ENCODE measurements at places on chromosomes 1 and 21.
A peak's percentile ranks its signal among the peaks of the same experiment; 100 is the strongest.

DNA sequence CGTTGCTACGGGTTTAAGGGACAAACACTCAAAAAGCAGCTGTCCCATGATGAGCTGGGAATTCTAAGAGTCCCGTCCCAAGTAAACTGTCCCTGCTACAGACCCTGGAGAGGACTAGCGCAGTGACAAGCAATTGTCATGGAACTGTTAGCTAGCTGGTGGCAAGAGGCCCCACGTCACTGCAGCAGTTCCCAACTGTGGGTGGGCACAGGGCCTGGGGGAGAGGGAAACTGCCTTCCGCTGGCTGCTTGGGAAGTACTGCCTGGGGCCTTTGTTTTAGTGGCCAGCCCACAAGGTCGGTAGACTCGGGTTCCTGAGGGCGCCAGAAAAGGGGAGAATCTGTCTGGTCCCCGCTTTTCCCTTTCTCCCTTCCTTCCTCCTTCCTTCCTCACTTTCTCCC is 97.4 kb downstream of the LACTBL1 start:
- DNase-seq: no peak

GRCh38 chr21:34838956-34839820 is 170.4 kb downstream of the CLIC6 start:
- DNase-seq: no peak

DNA sequence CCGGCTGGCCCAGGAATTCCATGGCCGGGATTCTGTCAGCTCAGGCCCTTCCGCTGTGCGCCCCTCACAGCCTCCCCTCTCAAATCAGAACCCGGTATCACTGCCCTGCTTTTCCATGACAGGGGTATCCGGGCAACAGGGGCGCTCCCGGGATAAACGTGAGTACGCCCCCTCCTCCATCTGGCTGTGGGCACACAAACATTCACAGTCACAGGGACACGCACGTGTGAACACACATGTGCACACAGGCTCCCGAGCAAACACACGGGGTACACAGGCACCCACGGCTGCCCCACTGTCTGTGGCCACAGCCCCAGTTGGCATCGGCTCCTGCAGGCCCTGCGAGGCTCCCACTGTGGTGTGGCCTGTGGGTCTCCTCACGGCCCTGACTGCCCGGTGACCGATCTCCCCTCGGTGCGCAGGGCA is 16.7 kb downstream of the COL6A1 start:
- peak; percentile 5 for DNase-seq

- DNase-seq: no peak
These were observed 1652.0 kb downstream of the MRPL39 start for GRCh38 chr21:23955135-23955843.

DNA sequence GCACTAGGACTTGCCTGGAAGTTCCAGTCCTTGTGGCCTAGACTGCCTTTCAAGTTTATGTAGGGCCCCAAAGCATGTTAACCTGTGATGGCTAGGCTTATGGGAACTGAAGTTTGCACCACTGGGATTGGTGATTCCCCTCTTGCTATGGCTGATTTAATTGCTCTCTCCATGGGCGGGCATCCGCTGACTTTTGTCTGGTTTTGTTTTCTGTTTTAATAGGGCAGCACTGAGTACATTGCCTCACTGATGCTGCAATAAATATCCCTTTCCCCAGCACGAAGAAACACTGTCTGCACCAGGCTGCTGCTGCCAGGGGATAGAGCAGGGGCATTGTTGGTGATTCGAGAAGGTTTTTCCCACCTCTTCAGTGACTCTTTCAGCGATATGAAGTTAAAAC is 73.3 kb upstream of the PDE4B start:
- no peak for DNase-seq

- DNase-seq: no peak
These were observed 29.4 kb downstream of the QSOX1 start for GRCh38 chr1:180184041-180184440.

DNA sequence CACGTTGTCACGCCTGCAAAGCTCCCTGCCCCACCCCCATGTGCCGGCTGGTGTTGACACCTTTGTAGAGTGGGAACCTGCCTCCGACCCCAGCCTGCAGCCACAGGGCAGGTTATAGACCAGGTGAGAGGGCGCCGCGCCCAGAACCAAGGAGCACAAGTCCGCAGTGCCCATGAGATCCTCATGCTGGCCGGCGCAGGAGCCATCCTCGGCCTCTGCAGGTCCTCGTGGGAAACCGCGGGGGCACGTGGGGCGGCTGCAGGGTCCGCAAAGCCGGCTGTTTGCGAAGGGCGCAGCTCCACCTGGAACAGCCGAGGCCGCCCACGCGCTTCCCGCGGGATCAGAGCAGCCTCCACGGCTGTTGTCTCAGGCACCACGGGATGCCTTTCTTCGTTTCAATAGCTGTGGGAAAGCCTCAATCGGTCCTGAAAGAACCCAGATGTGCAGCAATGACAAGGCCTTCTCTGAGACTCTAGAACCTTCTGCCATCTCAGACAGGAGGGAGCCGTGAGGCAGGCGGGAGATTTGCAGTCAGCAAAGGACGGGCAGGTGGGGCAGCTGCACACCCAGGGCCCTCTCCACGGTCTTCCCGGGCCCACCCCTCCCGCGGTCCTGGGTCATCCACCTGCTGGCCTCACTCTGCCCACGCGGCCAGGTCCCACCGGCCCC is 29.9 kb downstream of the POFUT2 start:
- no peak for DNase-seq

DNA sequence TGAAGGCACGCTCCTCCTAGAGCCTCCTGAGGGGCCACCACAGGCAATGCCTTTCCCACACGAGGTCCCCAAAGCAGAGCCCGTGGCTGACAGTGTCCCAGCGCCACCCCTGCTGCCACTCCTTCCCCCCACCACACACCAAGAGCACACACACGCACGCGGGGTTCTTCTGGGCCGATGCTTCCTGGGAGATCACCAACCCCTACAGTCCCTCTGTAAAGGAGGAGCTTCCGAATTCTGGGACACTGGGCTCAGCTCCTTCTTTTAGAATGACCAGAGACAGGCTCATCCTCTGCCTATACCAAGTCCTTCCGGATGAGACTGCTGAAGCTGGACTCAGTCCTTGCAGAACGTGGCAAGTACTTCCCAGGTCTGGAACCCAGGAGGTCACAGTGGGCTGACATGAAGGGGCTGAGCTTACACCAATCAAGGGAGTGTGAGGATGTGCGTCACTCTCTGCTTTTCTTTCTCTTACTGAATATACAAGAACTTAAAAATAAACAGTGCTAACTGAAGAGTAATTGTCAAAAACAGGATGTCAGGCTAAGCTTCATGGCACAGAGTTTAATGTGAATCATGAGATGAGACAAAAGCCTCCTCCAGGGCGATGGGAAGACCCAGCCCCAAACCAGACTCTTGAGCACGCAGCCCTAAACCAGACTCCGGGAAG is 12.7 kb downstream of the SSU72 start:
- no peak for DNase-seq

DNA sequence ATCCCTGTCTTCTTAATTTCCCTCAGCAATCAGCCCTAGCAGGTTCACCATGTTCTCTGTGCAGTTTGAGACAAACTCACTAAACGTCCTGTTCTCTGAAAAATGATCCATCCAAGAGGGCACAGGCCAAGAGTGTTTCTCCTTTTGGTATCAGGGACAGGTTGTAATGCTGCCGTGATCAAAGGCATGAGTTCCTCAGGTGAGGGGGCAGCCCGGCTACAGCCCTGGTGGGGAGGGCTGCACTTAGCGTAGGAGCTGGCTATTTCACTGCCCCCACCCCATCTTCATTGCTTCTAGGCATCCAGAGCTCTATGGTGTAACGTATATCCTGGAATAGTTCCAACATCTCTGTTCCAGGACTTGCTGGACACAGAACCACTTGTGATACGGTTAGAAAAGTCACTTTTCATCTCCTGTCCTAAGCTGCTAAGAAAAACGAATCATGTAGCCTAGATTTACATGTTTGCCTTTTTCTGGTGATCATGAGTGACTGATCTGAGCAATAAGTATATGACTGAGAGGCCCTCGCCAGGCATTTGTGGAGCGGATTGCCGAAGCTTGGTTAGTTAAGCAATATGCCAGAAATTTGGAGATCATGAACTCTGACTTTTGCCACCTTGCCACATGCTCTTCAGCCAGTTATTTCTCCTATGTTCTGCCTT is 41.1 kb upstream of the SRP9 start:
- no peak for DNase-seq

- no peak for DNase-seq
These were observed 32.9 kb downstream of the CD58 start for GRCh38 chr1:116537898-116538297.

DNA sequence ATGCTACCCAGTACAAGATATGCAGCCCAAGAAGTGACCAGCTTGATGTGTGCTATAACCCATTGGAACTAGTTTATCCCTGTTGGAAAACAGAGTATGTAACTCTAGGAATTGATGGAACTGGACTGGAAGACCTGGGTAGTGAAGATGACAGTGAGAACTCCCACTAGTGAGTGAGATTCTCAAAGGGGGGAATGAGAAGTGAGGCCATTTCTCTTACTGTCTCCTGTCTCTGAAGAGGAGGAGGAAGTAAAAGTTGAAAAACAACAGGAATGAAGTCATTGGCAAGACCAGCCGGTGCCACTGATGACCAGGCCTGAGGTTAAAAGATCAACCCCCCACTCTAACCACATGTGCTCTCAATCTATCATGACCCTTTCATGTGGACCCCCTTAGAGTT is 20.9 kb downstream of the PLA2G2F start:
- no peak for DNase-seq

DNA sequence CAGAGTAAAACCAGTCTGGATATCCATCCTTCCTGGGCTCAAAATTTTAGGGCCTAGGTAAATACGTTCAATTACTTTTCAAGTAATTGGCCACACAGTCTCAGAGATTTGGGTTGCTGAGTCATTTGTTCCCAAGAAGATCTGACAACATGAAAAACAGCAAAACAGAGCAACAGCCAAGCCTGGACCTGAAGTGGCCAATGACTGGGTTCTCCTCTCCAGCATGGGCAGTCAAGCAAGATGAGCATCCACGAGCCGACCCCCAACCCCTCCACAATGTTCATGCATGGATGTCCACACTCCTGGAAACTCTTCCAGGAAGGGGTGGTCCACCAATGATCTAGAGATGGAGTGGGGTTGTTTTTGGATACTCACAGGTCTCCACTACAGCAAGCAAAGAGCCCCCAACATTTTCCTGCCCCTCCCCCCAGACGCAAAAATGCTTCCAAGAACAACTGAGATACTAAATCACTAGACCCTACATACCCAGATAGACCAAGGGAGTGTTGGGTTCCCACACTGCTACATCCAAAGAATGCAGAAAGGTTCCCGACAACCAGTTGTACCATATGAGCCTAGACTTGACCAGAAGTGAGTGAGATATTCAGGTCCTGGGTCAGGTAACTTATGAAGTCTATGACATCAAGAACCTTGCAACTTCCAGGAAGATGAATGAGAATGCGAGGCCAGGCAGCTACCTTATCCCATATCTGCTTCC is 73.0 kb downstream of the CD46 start:
- DNase-seq: no peak

DNA sequence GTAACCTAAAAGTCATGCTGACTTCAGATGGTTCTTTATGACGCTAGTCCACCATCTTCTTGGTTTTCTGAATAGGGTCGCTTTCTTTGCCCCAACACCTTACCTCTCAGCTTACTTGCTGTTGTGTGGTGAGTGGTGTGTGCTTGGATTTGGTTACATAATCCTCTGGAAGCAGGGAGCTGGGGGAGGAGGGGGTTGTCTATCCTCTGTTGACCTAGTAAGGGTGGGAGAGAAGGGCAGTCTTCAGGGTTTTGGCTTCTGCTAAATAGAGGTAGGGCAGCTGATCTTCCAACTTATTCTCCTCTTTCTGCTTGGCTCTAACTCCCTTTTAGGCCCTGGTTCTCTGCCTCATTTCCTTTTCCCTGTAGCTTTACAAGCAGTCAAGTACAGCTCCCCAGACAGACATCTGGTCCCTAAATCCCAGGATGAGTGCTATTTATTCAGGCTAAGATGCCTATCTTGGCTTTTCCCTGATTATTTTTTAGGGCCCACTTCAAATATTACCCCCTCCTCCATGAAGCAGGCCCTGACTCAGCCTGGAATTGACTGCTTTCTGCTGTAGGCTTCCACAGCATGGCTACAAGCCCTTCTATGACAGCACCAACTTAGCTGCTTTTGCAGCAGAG is 6.4 kb upstream of the REN start:
- no peak for DNase-seq

DNA sequence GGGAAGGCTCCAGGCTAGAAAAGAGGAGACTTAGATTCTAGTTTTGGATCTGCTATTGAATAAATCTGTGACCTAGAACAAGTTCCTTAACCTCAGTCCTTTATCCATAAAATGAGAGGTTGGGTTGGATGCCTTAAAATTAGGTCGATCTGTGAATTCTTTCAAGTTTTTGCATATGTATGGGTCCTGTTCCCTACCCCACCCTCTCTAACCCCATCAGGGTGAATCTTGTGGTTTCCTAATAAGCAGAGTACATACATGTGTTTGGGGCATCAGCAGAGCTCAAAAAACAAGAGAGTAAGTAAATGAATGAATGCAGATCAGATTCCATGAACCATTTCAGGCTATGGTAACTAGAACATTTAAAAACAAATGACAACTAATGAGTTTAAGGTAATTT is 6.2 kb downstream of the SPRR4 start:
- DNase-seq: no peak

- DNase-seq: no peak
These were observed 1.6 kb downstream of the S100A16 start for GRCh38 chr1:153611356-153611755.

GRCh38 chr1:107883562-107883961 is 81.4 kb downstream of the VAV3 start:
- DNase-seq: no peak

GRCh38 chr1:227793948-227794816 is 21.3 kb upstream of the PRSS38 start:
- no peak for DNase-seq

- no peak for DNase-seq
These were observed 16.7 kb upstream of the NADK start for GRCh38 chr1:1794999-1795398.

GRCh38 chr1:206589206-206589605 is 23.1 kb downstream of the EIF2D start:
- no peak for DNase-seq

DNA sequence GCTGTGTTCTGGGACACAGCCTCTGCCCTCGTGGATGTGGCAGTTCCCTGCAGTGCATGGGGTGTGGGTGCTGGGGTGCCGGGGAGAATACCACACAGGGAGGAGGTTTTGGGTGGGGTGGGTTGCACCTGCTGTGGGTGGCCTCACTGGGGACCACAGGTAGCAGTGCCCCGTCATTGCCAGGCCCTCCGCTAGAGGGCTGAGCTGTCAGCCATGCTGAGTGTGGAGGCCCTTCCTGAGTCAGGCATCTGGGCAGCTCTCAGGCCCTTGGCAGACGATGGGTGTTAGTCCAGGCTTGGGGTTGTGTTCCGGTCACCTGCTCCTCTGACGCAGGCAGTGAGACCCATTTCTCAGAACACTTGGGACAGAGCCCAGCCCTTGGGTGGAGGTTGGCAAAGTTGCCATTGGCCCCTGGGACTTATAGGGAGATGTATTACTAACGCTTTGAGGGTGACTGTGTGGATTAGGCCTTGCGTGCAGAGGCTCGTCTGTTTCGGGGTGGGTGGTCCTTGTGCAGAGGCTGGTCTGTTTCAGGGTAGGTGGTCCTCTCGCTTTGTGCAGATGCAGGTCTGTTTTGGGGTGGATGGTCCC is 23.9 kb downstream of the PCNT start:
- DNase-seq: no peak
